GM03348 (cell line): ENCODE measurements at places on chromosomes 13 and 19.

DNA sequence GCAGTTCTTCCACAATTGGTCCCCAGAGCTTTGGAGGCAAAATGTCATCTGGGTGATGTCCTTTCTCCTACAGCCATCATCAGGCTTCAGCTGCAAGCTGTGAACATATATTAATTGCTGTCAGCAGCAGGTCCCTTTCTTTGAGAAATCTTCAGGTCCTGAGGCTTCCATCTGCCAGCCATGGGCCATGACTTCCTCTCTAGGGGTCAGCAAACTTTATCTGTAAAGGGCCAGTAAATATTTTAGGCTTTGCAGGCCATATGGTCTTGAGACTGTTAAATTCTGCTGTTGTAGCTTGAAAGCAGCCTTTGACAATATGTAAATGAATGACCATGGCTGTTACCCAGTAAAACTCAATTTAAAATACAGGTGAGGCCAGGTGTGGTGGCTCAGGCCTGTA, 27.1 kb downstream of the SERP2 start:
- no peak for DNase-seq

DNA sequence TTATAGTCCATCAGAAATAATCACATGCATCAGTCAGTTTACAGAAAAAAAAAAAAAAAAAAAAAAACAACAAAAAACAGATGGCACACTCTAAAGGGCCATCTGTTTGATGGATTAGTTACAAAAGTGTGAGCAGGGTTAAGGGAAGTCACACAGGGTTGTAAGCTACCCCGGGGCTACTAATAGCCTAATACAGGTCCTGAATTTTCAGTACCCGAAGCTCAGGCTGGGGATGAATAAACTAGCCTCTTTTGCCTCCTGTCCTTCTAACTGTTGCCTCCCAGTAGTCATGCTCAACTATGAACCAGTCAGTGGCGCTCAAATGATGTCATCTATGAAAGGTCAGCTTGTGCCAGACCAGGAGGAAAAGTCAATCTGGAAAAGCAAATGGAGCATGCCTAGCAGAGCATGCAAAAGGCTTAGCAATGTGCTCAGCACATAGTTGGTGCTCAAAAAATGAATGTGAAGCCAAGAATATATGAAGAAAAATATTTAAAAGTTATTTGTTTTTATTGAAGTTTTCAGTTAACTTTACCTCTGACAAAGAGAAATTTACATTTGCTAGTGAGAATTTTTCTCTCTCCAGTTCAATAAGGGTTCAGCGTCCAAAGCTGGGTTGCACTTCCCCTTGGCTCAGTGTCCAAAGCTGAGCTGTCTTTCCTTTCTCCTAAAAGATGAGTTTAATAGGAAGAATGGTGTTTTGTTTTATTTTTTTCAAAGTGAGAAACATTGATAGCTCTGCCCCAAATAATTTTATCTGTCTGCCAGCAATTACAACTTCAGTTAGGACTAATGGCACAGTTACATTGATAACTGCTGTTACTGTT, 30.8 kb upstream of the LRCH1 start:
- no peak for DNase-seq

DNA sequence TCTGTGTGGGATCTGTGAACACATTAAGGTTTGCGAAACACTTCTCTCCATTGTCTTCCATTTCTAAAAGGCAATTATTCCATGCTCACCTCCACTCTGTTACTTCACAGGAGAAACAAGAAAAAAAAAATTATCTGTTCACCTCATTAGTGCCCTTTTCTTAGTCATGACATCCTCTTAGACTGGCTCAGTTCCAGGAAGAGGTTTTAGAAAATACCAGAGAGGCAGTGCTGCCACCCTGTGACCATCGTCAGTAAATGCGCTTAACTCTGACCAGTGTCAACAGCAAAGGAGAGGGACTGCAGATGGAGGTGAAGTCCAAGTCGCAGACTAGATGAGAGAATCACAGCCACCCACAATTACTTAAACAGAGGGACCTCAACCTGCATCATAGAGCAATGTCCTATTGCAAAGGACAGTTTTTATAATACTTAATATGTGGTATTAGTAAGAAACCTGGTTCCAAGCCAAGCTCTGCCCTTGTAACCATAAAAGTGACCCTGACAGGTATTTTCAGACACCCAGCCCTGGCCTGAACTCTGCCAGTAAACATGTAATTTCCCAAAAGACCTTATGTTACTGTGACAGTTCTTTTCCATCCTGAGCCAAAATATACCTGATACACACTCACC, 19.4 kb downstream of the CEACAM21 start:
- DNase-seq: peak; percentile 73

DNA sequence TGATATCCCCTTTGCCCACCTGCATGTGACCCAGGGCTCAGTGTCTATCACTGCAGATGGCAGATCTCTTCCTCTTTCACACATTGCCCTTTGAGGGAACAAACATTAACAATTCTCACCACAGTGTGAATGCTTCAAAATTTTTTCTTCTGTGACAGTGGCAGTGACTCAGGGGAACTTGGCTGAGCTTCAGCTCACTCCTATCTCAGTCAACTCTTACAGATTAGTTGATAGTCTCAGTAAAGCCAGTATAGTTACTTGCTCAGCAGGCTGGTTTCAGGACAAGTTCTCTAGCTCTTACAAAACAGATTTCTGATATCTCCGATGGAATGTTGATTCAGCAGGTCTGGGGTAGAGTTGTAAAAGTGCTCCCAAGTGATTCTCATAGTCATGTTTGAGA, 166.9 kb downstream of the DLEU7 start:
- DNase-seq: peak; percentile 39

- no peak for DNase-seq
Measured at GRCh38 chr19:49554701-49555181, 25.6 kb downstream of the NOSIP start.

DNA sequence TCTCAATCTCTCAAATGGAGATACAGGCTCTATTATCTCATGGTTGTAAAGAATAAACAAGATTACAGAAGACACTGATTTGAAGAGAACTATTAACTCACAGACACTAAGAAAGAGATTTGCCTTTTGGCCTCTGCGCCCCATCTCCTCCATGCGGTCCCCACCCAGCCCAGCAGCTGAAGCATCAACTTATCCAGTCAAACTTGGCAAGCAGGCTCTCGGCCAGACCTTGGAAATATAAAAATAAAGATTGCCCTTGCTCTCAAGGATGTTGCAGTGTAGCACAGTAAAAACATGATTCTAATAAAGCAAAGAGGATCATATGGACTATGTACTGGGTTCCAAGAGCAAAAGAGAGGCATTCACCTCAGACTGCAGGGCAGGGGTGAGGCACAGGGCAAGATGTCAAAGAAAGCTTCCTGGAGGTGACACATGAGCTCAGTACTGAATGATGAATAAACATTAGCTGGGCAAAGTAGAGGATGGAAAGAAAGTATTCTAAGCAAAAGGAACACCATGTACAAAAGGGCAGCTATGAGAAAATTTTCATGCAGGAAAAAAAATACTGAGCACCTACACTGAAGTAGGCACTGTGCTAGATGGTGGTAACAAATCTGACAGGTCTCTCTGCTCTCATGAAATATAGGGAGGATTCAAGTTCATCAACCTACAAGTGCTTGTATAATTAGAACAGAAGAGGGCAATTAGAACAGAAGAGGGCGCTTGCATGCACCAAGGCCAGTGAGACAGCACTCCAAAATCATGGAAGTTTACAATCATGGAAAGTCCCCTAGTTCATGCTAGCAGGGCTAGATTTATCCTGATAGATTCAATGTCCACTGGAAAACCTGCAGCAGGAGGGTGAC, 85.0 kb downstream of the SACS start:
- DNase-seq: no peak

DNA sequence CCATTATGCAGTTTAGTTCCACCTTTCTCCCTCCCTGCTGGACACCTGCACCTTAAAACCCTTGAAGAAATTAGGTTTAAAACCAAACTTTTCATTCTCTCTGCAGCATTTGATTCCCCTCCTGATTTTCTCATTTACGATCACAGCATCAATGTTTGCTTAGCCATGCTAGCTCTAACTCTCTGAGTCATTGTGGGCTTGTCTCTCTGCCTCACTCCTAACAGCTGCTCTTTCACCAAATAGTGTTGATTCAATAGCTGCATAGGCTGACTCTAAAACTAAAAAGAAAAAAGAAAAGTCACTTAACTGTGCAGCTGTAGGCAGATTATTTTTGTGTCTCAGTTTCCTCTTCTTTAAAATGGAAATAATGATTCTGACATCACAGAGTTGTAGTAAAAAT, 1124.9 kb downstream of the DIAPH3 start:
- DNase-seq: no peak

DNA sequence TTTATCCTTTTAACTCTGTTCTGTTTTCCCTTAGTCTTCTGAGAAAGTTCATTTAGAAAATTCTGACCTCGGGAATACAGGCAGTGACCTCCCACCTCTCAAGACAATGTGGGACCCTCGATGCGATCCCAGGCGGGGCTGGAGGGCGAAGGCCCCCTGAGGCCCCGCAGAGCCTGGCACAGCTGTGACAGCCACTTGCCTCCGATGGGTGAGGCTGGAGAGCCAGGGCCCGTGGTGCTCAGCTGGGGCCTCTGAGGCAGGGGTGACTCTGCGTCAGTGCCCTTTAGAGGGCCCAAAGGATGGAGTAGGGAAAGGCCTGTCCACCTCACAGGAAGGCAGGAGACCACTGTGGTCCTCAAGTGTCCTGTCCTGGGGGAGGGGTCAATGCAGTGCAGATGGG, 10.3 kb downstream of the GJA3 start:
- no peak for DNase-seq

GRCh38 chr13:48158290-48158689, 63.4 kb upstream of the MED4 start:
- no peak for DNase-seq

DNA sequence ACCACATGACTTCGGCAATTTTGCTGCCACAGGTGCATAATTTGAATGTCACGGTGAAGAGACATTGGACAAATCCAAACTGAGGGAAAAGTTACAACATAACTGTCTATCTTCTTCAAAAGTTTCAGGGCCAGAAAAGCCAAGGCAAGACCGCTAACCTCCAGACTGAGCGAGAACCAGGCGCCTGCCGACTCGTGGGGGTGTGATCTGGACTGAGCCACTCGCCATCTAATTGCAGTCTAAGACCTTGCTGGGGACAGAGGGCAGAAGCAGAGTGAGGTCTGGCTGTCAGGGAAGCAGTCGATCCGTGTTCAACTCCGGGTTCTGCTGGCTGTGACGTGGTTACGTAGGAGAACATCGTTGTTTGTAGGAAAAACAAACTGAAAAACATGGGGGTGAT, 88.6 kb downstream of the SPACA7 start:
- DNase-seq: no peak

DNA sequence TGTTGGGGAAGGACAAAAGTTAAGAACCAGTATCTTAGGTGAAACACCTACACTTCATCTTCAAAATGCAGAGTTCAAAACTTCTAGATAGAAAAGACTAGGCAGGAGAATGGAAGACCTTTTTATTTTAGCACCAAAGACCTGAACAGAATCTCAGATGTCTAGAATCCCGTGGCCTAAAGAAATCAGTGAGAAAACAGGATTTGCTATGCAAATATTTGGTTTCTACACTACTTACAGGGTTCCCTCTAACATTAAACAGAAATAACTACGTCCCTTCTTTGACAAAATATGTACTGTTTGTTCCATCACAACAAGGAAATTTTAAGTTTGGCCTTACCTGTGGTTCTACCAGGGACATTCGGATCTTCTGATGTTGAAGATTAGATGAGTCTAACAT, 21.5 kb downstream of the DIS3 start:
- DNase-seq: no peak

- DNase-seq: peak; percentile 93
Measured at GRCh38 chr19:13842291-13843103, 34.4 kb upstream of the NANOS3 start.

DNA sequence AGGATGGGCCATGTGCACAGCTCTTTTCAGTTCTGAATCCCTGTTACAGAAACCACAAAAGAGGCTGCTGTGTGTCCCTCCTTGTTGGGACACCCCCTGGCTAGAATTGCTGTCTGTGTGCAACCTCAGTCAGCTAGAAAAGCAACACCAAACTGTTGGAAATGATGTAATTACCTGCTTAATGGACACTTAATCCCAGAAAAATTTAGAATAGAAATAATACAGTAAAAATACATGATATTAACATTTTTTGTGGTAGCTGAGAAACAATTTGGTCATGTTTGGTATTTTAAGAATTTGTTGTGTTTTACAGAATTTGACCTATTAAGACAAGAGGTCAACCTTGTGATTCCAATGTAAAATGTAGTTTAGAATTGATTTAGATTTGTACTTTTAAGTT, 46.8 kb downstream of the FAM124A start:
- DNase-seq: peak; percentile 28

- DNase-seq: no peak
Measured at GRCh38 chr13:69556540-69557196, 551.0 kb upstream of the ATXN8OS start.

- no peak for DNase-seq
Measured at GRCh38 chr19:29836409-29836825, 24.6 kb downstream of the CCNE1 start.
